ENCODE measurements at places on chromosomes 2 and 18.

GRCh38 chr18:32335228-32335627 is 135.5 kb downstream of the GAREM1 start:
- no peak for DNase-seq

DNA sequence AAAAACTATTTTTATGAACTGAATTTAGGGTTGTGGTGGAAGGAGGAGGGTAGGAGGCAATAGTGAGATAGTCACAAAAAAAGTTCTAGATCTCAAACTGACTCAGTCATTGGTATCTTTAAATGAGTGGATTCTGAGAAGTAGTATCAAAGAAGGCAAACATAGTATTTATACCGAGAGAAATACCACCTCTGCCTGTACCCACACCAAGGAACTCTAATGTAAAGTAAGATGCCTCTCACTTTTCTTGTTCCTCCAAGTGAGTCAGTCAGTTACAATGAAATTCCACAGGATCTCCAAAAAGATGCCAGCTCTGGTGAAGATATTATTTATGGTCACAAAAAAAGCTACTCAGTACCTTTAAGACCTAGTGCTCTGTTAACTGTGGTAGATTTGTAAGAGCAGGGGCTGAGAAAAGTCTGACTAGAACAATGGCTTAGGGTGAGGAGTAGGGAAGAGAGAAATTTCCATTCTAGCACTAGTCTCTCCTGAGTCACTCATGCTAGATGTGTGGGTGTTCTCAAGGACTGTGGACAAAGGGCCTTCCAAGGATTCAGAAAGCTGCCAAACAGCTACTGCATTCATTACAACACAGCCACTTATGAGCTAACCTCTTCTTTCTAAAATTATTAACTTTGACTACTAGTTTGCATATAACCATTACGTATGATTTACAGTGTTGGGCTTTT is 36.3 kb downstream of the YWHAQ start:
- DNase-seq, result no peak

GRCh38 chr2:74690571-74690970 is 36.5 kb downstream of the SEMA4F start:
- no peak for DNase-seq

- DNase-seq, result no peak
These were observed 274.6 kb downstream of the EIPR1 start for GRCh38 chr2:3102922-3103569.

DNA sequence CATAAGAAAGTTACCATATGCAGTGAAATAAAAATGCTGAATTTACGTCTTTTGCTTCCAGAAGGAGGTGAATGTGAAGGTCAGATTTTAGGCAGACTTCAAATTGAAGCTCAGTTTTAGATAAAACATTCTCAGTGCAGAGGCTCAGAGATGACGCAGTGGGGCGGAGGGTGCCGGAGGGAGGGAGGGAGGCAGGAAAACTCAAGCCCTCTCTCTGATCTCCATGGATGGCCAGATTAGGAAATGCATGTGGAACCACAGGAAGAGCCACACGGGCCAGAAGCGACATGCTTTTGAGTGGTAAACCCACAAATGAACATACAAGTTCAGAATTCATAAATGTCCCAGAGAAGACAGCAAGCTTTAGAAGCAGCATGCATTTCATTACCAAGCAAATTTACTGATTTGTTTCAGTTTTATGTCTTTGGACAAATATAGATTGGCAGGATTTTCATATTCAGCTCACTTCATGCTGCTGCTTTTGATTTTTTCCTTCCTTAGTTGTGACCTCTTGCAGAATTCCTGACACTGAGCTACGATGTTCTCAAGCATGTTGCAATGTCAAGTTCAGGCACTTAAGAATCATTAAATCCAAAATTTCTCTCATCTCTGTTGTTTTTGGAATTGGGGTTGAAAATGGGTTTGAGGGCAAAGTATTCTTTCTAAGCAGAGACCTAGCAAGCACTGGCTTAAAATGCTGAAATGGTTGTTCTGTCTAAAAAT is 29.7 kb upstream of the APCDD1 start:
- DNase-seq, result no peak

- DNase-seq, result no peak
These were observed 51.7 kb downstream of the KCNIP3 start for GRCh38 chr2:95348609-95349567.

GRCh38 chr2:127275356-127275755 is 18.6 kb downstream of the ERCC3 start:
- DNase-seq, result no peak

GRCh38 chr2:189013671-189014448 is 39.7 kb downstream of the COL3A1 start:
- no peak for DNase-seq

- DNase-seq, result no peak
These were observed 42.5 kb downstream of the LYPD1 start for GRCh38 chr2:132627536-132627935.

DNA sequence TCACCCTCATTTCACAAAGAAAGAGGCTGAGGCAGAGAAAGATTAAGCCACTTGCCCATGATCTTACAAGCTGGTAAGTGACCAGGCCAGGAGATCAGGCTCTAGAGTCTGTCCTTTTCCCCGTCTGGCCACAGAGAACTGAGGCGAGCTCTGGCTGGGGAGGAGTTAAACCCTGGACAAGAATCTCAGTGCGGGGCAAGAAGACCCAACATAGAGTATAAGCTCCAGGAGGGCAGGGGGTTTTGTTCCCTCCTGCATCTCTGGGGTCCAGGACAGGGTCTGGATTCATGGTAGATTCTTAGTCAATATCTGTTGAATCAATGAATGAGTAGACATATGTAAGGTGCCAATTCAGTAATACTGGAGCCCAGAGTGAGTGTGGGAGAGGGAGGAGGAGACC is 12.9 kb upstream of the INPP5D start:
- DNase-seq, result no peak

GRCh38 chr2:64586883-64587481 is 62.9 kb downstream of the AFTPH start:
- DNase-seq, result no peak

GRCh38 chr2:188379748-188380147 is 88.1 kb downstream of the GULP1 start:
- DNase-seq, result no peak
